ENCODE measurements at places on chromosomes 6 and 20. TPM values are rescaled to one million over a fixed set of nuclear protein-coding genes. Genes with fewer than 3 reads are reported as not detected.

GRCh38 chr20:44222633-44223368 is 12.2 kb upstream of the OSER1 start:
- no peaks in the 10 kb centered on the region for H3K36me3 ChIP-seq
- H3K27me3 ChIP-seq, result no peaks in the 10 kb centered on the region
- no peak overlapping the region for H3K4me3 ChIP-seq
- no peak for DNase-seq
- no peak overlapping the region for H3K27ac ChIP-seq

GRCh38 chr6:150119173-150119572 is 23.7 kb upstream of the PPP1R14C start:
- no peaks in the 10 kb centered on the region for H3K36me3 ChIP-seq
- H3K4me3 ChIP-seq, result no peak overlapping the region
- H3K4me1 ChIP-seq, result no peaks in the 10 kb centered on the region

GRCh38 chr20:5065879-5066383 is 53.8 kb downstream of the PCNA start:
- H3K36me3 ChIP-seq, result no peaks in the 10 kb centered on the region
- no peak for DNase-seq
- no peak overlapping the region for H3K27ac ChIP-seq
- no peaks in the 10 kb centered on the region for H3K4me1 ChIP-seq
- H3K27me3 ChIP-seq, result no peaks in the 10 kb centered on the region
- no peak overlapping the region for H3K4me3 ChIP-seq

DNA sequence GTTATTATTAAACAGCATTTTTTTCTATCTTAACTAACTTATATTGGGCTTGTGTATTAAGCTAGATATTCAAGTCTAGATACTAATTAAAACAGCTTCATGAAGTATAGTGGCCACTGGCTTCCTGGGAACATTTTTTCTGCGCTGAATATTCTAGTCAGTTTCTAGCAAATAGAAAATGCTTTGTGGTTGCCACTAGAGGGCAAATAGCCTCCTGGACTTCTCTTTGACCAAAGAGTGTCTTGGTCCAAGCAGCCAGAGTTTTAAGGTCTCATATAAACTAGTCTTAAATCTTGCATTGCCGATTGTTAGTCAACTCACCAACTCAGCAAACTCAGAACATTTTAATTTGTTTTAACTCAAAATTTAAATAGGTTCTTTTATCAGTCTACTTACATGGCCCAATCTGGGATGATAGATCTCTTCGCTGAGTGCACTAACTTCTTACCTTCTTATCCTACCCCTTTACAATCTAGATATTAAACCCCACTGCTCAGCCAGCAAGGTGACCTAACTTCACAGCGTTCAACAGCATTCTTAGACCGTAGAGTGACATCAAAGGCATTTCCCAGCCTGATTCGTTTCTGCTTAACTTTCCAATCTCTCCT is 24.6 kb upstream of the ID4 start:
- H3K27ac ChIP-seq, result no peak overlapping the region
- H3K36me3 ChIP-seq, result no peaks in the 10 kb centered on the region
- no peak for DNase-seq
- no peaks in the 10 kb centered on the region for H3K27me3 ChIP-seq

GRCh38 chr6:54980511-54981275 is 134.1 kb downstream of the FAM83B start:
- H3K4me3 ChIP-seq, result no peak overlapping the region
- no peaks in the 10 kb centered on the region for H3K27me3 ChIP-seq
- H3K4me1 ChIP-seq, result no peaks in the 10 kb centered on the region
- no peak for DNase-seq
- H3K27ac ChIP-seq, result no peak overlapping the region

DNA sequence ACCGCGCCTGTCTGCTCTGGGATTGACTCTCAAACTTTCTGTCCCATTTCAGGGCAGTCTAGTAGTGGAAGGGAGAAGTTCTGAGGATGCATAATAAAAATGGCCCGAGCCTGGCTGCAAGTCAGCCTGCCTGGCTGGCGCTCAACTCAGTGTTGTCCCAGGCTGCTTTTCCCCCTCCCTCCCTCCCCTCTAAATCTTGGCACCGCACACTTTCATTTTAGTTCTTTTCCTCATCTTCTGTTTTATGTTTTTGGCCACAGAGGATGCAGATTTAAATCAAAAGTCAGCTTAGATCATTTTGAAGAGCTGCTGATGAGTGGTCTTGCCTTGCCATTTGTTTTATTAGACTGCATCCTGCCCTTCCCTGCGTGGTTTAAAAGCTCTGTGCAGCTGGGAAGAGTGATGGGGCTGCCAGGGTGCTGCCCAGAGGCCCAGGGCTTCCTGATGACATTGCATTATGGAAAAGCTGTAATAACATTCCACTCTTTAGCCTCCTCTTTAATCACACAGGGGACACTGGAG is 6.5 kb upstream of the UQCC2 start:
- no peaks in the 10 kb centered on the region for H3K27me3 ChIP-seq
- no peaks in the 10 kb centered on the region for H3K36me3 ChIP-seq
- no peak for DNase-seq
- H3K4me3 ChIP-seq, result no peak overlapping the region

DNA sequence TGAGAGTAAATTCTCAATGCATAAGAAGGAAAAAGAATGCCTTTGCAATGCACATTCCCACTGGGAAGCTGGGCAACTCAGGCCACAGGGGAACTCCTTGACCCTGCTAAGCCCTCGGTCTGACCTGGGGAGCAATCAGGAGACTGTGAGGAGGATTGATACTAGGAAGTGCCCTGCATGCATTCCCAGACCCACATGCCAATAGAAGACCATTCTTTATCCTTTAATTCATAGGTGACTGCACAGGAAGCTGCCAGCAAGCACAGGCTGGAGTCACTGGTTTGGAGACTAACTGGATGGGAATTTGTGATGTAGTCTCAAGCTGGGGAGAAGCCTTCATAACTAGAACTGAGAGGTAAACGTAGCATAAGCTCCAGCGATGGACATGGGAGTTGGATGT is 1012.7 kb downstream of the EYS start:
- DNase-seq, result no peak
- H3K4me1 ChIP-seq, result no peaks in the 10 kb centered on the region
- no peaks in the 10 kb centered on the region for H3K27me3 ChIP-seq
- no peaks in the 10 kb centered on the region for H3K36me3 ChIP-seq

- H3K27me3 ChIP-seq, result peaks cover 29% of the 10 kb centered on the region
- H3K36me3 ChIP-seq, result no peaks in the 10 kb centered on the region
- H3K4me1 ChIP-seq, result no peaks in the 10 kb centered on the region
- no peak for DNase-seq
- H3K4me3 ChIP-seq, result no peak overlapping the region
Measured at GRCh38 chr20:25145131-25145530, 50.4 kb upstream of the ENTPD6 start.

- no peak overlapping the region for H3K27ac ChIP-seq
- no peak overlapping the region for H3K4me3 ChIP-seq
- H3K4me1 ChIP-seq, result peaks cover 3% of the 10 kb centered on the region
- no peaks in the 10 kb centered on the region for H3K36me3 ChIP-seq
- DNase-seq, result no peak
Measured at GRCh38 chr20:63220696-63221399, 4.9 kb upstream of the YTHDF1 start.

DNA sequence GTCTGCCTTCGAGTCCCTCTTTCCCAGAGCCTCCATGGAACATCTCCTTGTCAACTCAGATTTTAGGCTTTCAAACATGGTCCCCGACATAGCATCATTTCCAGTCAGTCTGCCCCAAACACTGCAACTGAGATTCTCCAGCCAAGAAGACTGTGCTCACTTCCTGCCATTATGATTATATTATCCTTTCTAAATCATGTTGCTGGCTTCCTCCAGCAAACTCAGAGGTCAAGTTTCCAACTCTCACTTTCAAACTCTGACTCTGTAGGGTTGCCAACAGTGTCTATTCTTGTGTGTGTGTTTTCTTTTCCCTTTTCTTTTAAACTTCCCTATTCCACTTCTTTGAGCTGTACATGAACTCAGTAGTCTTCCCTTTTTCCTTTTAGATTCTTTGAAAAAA is 61.2 kb upstream of the TRAF3IP2 start:
- H3K4me1 ChIP-seq, result peaks cover 10% of the 10 kb centered on the region
- no peak overlapping the region for H3K27ac ChIP-seq

- no peaks in the 10 kb centered on the region for H3K36me3 ChIP-seq
- H3K27me3 ChIP-seq, result no peaks in the 10 kb centered on the region
- no peak overlapping the region for H3K27ac ChIP-seq
- peak; percentile 53 for DNase-seq
Measured at GRCh38 chr6:34272013-34272926, 23.5 kb upstream of the SMIM29 start.

DNA sequence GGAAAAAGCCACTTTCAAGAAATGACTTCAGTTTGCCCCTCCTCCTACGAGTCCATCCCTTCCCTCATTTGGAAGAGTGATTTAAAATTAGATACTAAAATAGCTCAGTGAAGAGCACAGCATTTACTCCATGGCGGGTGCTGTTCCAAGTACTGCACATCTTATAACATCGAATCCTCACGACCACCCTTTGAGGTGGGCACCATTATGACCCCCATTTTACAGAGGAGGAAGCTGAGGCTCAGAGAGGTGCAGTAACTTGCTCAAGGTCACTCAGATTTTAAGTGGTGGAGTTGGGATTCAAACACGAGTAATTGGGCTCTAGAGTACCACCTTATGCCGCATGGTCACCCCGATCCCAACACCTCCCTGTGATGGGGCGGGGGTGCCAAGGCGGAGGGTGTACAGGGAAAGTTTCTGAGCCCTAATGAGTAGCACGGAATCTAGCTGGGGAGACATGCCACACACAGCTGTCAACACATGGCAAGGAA is 25.5 kb downstream of the TTBK1 start:
- H3K27ac ChIP-seq, result no peak overlapping the region
- 0 out of 2 replicates have a peak overlapping the region, but pooled peaks have one; percentile 19 for H3K4me3 ChIP-seq
- no peak for DNase-seq
- H3K27me3 ChIP-seq, result peaks cover 42% of the 10 kb centered on the region
- H3K4me1 ChIP-seq, result peaks cover 29% of the 10 kb centered on the region

DNA sequence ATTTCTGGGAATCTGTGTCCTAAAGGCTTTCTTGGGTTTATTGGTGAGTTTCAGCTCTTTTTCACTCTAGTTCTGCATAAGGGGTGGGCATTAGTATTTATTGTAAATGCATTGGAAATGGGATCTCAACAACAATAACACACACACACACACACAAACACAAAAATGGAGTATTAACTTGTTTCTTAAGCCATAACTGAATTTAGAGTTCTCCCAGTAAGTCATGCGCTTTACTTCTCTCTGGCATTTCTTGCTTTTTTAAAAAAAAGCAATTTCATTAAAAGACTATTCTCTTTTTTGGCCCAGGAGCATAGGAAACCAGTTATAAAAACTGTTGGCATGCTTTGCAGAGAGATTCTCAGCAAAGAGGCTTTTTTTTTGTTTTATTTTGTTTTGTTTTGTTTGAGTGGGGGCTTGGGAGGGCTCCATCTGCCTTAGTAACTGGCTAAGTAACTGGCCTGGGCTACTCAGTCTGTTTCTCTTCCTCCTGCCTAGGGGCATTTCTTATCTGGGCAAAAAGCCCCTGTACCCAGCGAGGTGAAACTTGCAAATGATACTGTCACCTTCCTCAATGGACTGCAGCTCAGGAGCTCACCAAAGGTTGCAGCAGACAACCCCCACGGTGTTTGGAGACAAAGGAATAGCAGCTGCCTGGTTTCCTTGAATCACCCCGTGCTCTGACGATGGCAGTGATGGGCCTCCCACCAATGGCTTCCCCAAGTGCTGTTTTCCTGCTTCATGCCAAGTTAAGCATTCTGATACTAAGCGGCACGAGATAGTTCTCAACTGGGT is 128.5 kb downstream of the BCAS1 start:
- no peaks in the 10 kb centered on the region for H3K36me3 ChIP-seq
- H3K4me1 ChIP-seq, result peaks cover 22% of the 10 kb centered on the region
- no peak overlapping the region for H3K4me3 ChIP-seq
- DNase-seq, result no peak

GRCh38 chr6:45718871-45719270 is 296.8 kb downstream of the CLIC5 start:
- H3K4me1 ChIP-seq, result 0 out of 2 replicates have a peak, but pooled peaks cover 2% of the 10 kb centered on the region
- peaks cover under 1% of the 10 kb centered on the region for H3K27me3 ChIP-seq
- H3K4me3 ChIP-seq, result no peak overlapping the region
- no peak for DNase-seq

DNA sequence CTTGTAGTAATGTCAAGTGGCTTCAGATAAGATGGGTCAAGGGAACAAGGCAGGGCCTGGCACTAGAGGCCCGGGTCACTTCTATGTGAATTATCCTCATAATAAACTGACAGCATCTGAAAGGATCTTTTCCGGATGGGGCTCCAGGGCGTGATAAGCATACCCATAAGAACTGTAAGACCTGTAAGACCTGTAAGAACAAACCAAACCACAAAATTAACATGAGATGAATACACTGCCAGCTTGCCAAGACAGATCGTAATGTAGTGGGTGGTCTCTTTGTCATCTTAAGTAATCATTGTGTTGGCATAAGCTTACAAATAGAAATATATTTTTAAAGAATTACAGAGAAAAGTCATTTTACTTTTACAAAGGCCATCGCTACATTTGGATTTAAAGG is 334.9 kb downstream of the RFPL4B start:
- no peak overlapping the region for H3K4me3 ChIP-seq
- no peak for DNase-seq
- H3K27ac ChIP-seq, result no peak overlapping the region
- H3K36me3 ChIP-seq, result no peaks in the 10 kb centered on the region
- no peaks in the 10 kb centered on the region for H3K27me3 ChIP-seq

DNA sequence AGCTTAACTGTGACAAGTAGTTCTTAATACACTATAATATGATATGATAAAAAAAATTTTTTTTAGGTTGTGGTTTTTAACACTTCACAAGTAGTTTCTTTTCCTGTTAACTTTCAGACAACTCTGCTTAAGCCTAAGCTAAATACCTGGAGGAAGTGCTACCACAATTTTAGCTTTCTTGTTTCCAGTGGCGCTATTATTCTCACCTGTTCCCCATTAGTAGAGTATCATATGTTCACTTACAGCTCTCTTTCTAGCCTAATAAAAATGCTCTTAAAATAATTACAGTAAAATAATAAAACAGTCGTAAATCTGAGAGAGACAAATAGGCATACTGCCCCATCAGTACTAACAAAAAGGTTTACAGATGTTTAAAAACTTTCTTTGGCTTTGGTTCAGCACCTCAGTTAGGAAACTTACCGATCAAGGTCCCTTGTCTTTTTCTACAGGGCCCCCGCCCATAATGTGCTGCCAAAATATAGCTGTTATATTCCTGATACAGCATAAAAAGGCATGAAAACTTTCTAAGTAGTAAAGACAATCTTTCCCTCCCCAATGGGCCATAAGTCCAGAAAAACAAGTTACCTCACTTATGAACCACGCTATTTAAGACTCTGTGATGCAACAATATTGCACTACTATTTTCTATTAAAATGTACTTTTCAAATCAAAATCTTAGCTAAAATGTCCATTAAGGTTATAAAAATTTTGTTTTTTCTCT is 57.9 kb downstream of the SESN1 start:
- no peaks in the 10 kb centered on the region for H3K36me3 ChIP-seq
- no peaks in the 10 kb centered on the region for H3K4me1 ChIP-seq
- H3K4me3 ChIP-seq, result no peak overlapping the region
- no peak overlapping the region for H3K27ac ChIP-seq

Gene NSFL1C
- total RNA-seq, result 87.4 TPM

Gene ZNF311
- 4.2 TPM for total RNA-seq

Gene SEMG1
- total RNA-seq, result 4.5 TPM

Gene VWA7
- total RNA-seq, result 1.5 TPM

Gene DACT2
- 3.9 TPM for total RNA-seq

Gene PXMP4
- total RNA-seq, result 4.1 TPM

Gene PBOV1
- total RNA-seq, result not detected

Gene RBBP8NL
- total RNA-seq, result 0.43 TPM

Gene RAMACL
- total RNA-seq, result 0.97 TPM

Gene DYNLT2
- 1.6 TPM for total RNA-seq
